ENCODE measurements at places on chromosomes 4 and X. TPM values are rescaled to one million over a fixed set of nuclear protein-coding genes. Genes with fewer than 3 reads are reported as not detected.
A peak's percentile ranks its signal among the peaks of the same experiment; 100 is the strongest.

The SPANXN4 gene
- not detected for total RNA-seq

The ITGB1BP2 gene
- total RNA-seq, result 4.7 TPM

The PCDH7 gene
- not detected for total RNA-seq

The FAM114A1 gene
- total RNA-seq, result 0.31 TPM

The ZNF674 gene
- 5.3 TPM for total RNA-seq

The GK2 gene
- total RNA-seq, result not detected

The XAGE1B gene
- not detected for total RNA-seq

The MAPK10 gene
- not detected for total RNA-seq

DNA sequence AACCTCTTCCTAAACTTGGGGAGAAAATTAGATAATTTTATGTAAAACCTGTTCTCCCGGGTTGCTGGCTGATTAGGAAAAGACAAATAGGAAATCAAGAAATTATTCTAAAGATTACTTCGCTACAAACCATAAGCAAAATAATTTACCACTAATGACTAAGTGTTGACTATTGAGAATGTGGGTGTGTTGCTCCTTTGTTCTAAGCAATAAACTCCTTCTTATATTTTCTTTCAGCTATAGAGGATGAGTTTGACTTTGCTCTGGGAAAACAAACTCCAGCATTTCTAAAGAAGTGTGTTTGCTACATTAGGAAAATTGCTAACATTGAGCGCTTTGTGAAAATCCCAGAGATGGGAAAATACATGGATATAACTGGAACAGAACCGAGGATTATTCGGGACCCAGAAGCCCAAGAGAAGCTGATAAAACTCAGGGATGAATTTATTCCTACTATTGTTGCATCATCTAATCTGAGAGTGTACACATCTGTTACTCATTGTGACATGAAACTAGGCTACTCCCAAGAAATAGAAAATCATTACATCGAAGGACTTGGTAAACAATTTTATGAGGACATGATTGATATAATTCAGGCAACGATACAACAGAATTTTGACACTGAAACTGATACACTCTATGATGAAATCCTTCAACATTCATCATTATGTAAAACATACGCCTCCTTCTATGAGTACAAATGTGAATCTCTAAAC is 194.2 kb downstream of the NWD2 start:
- no peak for DNase-seq

- DNase-seq, result no peak
Measured at GRCh38 chrX:10653302-10653701, 32.9 kb upstream of the MID1 start.

- no peak for DNase-seq
Measured at GRCh38 chr4:134024251-134024650, 177.3 kb downstream of the PABPC4L start.

GRCh38 chr4:22021106-22021505 is 72.5 kb upstream of the KCNIP4 start:
- no peak for DNase-seq

DNA sequence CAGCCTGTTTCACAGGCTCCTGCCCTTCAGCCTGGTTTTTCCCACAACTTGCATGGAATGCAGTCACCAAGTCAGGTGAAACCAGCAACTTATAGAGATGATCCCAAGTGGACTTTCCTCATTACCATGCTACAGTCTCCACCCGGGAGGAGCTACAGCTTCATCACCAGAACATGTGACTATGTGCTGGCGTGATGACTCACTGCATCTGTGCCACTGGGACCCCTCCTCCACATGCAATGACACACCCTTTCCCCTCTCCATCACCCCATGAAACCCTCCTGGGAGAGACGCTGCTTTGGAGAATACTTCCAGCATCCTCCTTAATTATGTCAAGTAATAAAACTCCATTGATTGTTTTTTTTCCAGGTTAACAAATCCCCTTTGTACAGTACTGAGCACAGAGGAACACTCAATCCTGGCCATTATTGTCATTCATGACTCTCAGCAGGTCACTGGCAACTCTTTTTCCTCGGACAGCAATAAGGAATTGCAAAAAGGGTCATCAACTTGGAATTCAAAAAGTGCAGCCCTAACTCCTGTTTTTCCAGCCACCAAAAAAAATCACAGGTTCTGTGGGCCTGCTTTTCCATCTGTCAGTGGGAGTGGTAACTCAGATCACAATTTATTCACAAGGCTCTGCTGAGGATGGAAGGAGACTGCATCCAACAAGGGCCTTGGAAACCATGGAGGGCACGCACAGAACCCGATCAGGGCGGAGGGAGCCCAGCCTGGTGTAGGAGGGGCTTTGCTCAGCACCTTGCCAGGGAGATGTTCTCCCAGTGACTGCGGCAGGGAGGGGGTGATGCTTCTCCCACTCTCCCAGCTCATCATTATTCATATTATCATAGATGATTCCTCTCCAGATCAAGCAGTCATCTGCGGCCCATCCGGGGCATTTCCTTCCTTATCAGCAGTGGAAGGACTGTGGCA is 17.4 kb downstream of the QDPR start:
- no peak for DNase-seq

GRCh38 chr4:98204236-98204553 is 57.0 kb upstream of the RAP1GDS1 start:
- DNase-seq, result no peak

GRCh38 chrX:10041383-10041782 is 74.2 kb downstream of the CLDN34 start:
- DNase-seq, result no peak

DNA sequence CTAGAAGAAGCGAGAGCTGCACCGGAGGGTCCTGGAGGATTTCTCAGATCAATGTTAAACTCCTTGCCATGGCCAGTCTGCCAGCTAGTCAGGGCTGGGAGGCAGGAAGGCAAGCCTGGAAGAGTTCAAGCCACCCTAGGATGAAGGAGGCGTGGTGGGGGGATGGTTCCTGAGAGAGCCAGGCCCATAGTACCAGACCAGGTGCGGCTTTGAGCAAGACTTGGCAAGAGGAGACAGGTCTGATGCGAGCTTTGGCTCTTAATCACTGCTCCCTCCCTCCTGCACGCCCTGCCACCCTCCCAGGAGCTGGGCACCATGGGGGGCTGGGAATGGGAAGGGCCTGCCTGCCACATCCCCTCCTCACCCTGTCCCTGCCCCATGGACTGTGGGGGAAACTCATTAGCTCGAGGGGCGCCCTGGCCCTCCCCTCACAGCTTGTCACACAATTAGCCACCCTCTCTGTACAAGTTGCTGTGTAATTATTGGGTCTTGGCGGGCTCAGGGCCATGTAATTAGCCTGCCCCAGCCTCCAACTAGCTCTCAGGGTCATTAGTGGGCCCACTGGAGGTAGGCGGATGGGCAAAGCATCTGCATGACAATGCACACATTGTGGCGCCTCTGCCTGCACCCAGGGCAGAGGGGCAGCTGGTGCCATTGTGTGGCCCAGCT is 50.3 kb downstream of the EFNB1 start:
- DNase-seq, result no peak

- DNase-seq, result no peak
Measured at GRCh38 chrX:3521396-3521795, 174.9 kb upstream of the MXRA5 start.

GRCh38 chr4:104502471-104502870 is 7.8 kb upstream of the CXXC4 start:
- DNase-seq, result no peak

DNA sequence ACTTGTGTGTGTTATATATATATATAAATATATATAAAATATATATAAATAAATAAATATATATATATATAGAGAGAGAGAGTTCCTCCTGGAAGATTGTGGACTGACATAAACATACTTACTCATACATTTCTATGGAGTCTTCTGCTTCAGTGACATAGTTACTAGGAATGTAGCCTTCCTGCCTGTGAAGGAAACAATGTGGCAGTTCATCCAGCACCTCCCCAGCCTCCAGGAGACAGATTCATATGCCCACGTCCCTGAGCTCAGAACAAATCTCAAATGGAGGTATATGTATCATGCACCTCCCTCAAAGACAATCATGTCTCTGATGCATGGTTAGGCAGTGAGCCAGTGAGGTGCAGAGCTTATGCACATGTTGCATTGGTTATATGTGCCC is 11.4 kb upstream of the TIMM8A start:
- DNase-seq, result no peak

DNA sequence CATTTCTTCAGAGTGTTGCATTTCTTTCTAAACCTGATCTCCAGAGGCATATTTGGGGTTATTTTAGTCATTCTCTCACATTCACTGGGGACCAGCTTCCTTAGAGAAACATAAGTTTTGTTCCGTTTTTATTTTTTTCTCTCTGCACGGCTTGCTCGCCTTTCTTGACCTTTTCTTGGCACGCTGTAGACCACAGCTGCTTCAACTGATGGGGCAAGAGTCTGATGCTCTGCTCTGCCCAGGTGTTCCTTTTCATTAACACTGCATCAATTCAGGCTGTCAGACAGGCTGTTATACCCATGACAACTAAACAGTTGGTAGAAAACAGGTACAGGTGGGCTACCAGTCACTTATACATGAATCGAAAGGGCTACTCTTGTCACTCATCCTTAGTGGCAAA is 682.2 kb upstream of the DIAPH2 start:
- DNase-seq, result no peak

DNA sequence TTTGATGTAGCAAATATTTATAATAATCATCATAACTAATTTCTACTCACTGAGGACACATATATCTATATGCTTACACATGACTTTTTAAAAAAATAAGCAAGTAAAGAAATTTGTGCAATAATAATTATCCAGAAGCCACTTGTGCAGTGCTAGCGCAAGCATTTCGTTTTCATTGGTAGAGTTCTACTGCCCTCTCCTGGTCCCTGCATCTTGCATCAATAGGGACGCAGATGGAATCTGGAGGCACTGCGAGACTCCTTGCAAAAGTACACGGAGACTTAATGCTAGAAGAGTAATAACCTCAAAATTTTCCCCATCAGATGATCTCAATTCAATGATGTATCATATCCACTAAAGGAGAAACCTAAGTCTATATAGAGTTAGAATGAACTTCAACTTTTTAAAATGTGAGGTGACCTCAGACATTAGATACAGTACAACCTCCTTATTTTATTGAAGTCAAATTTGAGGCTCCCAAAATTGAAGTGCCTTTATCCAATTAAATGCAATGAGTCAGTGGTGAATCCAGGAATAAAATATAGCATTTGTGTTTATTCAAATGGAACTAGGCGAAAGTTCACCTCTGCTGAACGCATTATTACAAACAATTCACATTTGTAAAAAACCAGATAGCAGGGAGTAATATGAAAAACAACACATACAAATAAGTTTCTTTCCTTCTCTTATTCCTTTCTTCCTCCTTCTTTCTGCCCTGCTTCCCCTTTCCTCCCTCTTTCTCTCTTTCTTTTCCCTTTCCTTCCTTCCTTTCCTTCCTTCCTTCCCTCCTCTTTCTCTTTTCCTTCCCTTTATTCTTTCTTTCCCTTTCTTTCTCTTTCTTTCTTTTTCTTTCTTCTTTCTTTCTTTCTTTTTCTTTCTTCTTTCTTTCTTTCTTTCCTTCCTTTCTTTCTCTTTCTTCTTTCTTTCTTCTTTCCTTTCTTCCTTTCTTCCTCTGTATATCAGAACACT is 450.0 kb downstream of the ANKRD50 start:
- DNase-seq, result peak; percentile 61

GRCh38 chr4:30720661-30721184 is 554 bp downstream of the PCDH7 start:
- no peak for DNase-seq

GRCh38 chr4:145260091-145260490 is 79.7 kb upstream of the OTUD4 start:
- no peak for DNase-seq

GRCh38 chrX:41189156-41189555 is 103.9 kb downstream of the USP9X start:
- DNase-seq, result no peak

Measured in activated CD4-positive, alpha-beta T cell treated with anti-CD3 and anti-CD28 coated beads, Interleukin-2, amount 10 ng/mL, durations not matched to agents 7 days and 5 days (primary cell).